RKO (cell line): ENCODE measurements at places on chromosomes 3 and 15.

DNA sequence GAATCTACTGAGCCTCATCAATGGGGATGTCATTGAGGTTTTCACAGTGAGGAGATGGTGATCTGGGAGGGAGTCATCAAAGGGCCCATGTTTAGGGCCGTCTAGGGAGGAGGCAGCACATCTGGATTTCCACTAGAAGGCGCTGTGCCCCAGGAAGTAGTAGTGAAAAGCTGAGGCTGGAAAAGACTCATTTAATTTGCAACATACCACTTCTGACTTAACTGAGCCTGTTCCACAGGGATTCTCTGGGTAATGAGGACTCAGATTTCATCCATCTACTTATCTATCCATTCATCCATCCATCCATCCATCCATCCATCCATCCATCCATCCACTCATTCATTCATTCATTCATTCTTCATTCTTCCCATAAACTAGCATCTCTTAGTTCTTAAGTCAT lies 17.4 kb upstream of the SHF start:
- peak; percentile 89 for DNase-seq

GRCh38 chr3:45547764-45548680 lies 46.5 kb upstream of the LIMD1 start:
- no peak for DNase-seq

- peak; percentile 24 for DNase-seq
Measured at GRCh38 chr3:196499061-196499460, 4.5 kb downstream of the RNF168 start.

DNA sequence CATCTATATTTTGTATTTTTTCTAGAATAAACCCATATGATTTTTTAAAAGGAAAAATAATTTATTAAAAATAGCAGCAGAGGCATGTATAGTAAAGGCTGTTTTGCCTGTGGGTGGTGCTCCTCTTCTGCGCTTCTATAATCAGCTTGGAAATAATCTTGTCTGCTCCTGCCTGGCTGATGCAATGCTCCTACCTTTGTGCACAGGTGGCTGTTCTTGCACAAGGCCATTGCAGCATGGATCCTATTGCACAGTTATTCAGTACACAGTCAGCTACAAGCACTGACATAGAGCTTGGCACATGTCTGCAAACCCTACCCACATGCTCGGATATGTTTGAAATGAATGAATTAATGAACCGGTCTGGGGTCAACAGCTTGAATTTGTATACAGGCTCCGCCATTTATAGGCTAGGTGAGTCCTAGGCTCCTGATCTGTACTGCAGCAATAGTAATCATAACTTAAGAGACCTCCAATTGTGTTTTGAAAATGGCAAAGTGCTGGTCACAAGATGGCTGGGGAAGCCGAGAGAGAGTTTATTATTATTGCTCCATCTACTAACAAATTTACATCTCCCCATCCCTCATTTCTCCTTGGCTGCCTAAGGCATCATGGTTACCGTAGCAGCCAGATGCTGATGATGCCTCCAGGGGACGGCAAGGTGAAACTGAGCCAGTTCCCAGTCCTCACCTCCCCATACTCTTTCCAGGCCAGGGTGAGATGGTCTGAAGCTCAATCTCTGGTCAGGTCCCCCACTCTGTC lies 532 bp upstream of the RTP1 start:
- no peak for DNase-seq

DNA sequence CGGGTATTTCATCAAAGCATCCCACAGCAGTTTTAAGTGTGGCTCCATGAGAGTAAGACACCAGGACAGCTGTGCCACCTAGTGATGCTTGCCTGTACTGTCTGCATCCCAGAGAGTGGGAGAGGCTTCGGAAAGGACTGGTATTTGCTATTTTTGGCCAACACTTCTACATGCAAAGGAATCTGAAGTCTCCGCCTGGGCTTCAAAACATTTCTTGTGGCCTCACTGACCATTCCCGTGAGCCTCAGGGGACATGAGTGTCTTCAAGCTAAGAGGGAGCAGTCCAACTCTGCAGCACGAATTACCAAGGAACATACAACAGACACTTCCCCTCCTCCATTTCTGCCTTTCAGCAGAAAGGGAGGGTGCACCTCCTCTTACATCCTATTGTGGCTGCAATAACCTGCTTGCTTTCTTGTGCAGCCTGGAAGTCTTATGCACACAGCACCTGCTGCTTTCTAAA lies 177.5 kb downstream of the RORA start:
- peak; percentile 37 for DNase-seq

DNA sequence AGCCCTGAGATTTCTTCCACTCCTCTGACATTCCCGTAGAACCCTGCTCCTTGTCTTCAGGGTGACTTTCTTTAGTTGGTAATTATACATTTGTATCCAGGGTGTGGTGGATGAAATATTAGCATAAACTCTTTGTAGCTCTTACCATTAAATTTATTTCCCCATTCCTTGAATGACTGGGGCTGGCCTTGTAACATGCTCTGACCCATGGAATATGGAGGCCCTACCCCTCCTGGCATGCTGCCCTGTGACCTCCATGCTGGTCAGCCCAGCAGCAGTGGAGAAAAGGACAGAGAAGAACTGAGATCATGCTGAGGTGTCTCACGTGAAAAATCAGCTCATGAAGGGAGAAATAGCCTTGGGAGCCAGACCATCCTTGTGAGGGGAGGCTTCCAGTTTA lies 96.1 kb upstream of the PROK2 start:
- no peak for DNase-seq

DNA sequence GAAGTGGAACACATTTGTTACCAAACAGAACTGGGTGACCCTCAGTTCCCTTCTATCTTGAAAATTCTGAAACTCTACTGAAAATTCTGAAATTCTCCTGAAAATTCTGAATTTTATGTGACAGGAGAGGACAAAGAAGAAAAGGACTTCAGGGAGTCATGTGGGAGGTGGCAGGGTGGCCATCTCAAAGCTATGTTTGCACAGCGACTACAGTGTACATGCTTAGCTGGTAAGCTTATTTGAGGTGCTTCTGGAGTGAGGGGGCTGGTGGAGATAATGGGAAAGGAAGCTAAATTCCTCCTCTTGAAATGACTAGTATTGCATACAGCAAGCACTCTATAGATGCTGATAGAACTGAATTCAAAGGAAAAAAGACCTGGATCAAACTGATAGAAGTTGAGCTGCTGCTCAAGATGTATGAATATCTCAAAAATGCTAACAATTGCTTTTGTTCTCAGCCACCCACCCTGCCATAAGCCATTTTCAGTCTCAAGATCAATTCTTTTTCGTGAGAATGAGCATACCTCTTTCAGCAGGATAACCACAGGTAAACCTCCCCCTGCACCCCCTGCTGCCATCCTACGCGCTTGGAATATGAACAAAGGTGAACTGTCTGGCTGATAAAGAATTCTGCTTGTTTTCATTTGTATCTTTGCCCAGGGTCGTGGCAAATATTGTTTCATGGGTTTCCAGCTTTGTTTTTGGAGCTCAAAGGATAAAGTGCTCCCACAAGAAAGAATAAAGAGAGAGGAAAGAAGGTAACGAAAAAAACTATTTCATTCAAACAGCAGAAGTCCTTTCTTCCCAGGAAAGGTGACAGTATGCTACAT lies 16.6 kb upstream of the ARHGEF3 start:
- DNase-seq, result no peak
